ENCODE measurements at places on chromosomes 16 and 17. TPM values are rescaled to one million over a fixed set of nuclear protein-coding genes. Genes with fewer than 3 reads are reported as not detected.

DNA sequence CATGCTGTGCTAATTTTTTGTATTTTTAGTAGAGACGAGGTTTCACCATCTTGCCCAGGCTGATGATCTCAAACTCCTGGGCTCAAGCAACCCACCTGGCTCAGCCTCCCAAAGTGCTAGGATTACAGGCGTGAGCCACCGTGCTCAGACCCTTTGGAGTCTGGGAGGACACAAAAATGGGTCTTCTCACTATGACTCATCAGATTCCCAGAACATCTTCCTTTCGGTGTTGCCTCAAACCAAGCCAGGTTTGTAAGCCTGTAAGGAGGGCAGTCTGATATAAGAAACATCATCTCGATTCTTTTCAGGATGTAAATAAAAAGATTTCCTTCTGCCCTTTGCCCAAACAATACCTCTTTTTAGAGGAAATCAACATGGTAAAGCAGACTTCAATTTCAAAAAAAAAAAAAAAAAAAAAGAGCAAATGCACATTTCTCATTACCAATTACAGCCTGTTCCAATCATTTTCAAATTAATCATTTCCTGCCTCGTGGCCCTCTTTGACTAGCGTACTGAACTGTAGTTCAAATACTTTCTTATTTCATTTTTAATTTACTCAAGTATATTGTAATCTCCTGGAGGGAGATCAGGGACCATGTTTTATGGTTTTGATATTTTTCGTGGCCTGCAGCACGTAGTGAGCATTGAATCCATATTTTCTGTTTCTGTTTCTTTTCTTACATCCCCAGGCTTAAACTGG, 409.6 kb downstream of the GRIN2A start:
- no peak for DNase-seq

DNA sequence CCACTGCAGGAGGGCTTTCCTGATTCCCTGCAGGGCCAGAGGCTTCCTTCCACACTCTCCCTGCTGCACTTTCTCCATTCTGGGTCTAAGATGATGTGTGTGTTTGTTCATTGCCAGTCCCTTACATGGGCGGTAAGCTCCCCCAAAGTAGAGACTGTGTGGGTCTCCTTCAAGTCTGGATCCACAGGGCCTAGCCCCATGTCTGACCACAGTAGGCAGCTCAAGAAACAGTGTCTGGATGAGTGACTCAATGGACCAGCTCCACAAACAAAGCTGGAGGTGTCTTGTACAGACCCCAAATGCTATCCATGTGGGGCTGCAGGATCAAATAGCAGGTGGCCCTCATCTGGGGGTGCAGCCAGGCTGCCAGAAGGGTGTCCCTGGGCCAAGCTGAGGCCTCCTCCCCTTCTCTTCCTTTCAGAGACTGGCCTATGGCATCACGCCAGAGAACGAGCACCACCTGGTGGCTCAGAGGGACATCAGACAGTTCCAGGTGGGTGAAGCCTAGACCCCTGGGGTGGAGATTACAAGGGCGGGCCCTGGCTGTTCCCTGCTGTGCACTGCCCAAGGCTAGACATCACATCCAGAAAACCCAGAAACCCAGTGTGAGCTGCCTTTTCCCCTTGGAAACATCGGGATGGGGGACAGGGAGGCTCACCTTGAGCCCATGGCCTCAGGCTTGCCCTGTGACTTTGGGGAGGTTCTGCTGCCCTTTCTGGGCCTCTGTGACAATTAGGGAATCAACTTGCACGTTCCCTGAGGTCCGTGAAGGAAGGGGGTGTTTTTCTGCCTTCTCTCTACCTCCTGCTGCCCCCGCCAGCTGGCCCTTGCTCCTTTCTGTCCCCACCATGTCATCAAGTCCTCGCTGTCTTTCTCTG, 45.9 kb downstream of the SLC6A2 start:
- DNase-seq = no peak

GRCh38 chr17:79490530-79490929, 120.3 kb downstream of the RBFOX3 start:
- DNase-seq = no peak

- DNase-seq = no peak
Measured at GRCh38 chr17:5234645-5235576, at the start of gene SCIMP. TSS of gene SCIMP (minus strand) at chr17:5234860. CDS start at chr17:5234755, 105 bp downstream.

Gene TP53TG3F
- not detected for total RNA-seq

Gene MPO
- total RNA-seq = 0.48 TPM

Gene CALB2
- 5.0 TPM for total RNA-seq

Gene KRTAP1-4
- total RNA-seq = not detected

Gene KREMEN2
- 1.3 TPM for total RNA-seq
